ENCODE measurements at places on chromosomes 4 and X. TPM values are rescaled to one million over a fixed set of nuclear protein-coding genes. Genes with fewer than 3 reads are reported as not detected.
A peak's percentile ranks its signal among the peaks of the same experiment; 100 is the strongest.

The TGIF2LX gene
- total RNA-seq = not detected

The GPRASP1 gene
- 14.9 TPM for total RNA-seq

The NKX6-1 gene
- total RNA-seq = 74.7 TPM

The UGT8 gene
- 0.13 TPM for total RNA-seq

The AMBN gene
- total RNA-seq = not detected

GRCh38 chr4:3077796-3078195, 3.3 kb downstream of the HTT start:
- DNase-seq = no peak

- DNase-seq = peak; percentile 92
These were observed 64.8 kb downstream of the TSC22D3 start for GRCh38 chrX:107710617-107711391.

DNA sequence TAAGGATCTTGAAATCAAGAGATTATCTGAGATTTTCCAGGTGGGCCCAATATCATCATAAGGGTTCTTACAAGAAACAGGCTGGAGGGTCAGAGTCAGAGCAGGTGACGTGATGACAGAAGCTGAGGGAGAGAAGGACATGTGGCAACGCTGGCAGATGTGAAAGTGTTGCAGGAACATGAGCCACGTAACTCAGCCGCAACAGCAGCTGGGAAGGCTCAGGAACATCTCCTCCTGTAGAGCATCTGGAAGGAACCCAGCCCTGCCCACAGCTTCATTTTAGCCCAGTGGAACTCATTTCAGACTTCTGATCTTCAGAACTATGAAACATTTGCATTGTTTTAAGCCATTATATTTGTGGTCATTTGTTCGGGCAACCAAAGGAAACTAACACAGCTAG, 156.3 kb upstream of the VEGFC start:
- DNase-seq = no peak

DNA sequence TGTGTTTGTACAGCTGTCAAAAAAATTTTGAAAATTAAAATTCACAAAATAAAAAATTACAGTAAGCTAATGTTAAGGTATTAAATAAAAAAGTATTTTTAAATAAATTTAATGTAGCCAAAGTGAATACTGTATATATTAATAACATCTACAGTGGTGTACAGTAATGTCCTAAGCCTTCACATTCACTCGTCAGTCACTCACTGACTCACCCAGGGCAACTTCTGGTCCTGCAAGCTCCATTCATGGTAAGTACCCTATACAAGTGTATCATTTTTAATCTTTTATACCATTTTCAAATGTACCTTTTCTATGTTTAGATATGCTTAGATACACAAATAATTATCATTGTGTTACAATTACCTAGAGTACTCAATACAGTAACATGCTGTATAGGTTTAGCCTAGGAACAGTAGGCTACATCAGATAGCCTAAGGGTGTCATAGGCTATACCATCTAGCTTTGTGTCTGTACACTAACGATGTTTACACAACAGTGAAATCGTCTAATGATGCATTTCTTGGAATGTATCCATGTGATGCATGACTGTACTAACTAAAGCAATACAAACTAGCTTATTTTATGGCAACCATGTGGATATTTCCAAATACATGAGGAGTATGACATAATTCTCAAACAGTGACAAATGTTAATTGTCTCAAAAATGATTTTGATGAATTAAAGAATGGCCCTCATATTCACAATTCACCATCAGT, 13.7 kb downstream of the DDX60 start:
- DNase-seq = no peak

DNA sequence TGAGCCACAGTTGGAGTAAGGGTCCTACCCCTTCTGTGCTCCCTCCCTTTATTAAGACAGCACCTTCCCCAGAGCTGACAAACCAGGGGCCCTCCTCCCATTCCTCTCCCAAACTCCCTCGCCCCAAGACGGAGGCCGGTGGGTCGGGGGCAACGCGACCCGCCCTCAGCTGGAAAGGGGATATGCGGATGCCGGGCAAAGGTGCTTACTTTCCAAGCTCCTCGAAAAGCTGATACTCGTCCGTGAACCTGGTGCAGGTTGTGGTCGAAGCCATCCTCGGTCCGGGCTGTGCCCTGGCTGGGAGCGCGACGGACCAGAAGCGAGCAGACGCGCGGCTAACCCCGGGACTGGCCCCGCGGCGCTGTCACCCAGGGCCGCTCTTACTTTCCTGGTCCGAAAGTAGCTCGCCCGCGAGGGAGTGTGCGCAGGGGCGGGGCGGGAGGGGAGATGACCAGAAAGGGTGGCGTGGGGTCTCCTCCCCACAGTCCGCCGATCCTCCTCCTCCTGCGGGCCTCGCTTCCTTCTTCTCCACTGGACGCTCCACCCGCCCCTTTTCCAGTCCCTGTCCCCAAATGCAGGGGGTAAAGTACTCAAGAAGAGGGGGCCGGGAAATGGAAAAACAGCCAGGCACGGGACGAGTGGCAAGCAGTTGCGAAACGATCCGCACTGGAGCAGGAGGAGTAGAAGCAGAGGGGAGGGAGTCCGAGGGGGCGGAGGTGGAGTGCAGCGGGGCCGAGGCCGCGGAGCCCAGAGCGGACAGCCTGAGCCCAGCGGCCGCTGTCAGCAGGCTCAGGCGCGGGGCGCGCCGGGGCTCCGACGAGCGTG, 531 bp downstream of the CAMK2D start:
- DNase-seq = peak; percentile 93

DNA sequence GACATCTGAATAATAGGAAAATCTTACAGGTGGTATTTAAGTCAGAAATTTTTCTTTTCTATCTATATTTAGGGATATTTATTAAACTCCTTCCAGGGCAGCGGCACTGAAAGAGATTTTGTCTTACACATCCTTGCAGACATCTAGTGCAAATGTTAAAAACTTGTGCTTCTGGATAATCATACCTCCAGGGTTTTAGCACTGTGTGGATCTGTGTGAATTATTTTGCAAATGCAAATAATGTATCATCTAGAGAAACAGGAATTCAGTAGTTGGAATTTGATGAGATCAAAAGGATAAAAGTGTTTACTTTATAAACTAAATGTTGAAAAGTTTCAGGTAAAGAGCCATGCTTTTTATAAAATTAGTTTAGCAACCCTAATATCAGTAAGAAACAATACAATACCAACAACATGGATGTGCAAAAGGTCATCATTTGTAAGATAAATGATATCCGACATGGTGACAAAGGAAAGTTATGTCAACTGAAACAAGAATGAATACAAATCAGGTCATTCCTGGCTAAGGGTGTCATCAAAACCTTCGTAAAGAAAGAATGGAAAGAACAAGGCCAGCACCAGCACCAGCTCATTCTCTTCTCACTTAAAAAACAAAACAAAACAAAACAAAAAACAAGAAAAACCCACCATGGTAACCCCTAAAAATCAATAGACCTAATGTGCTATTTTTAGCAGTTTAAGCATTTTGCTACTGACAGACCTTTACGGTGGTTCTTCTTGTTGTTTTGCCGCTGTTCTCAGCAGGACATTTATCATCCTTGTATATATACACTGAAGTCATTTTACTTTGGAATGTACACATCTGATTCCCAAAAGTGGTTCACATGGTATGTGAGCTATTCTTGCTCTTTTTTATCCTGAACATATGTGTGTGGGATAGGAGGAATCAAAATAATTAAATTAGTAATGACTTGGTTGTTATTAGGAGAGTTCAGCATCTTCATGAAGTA, 219.7 kb upstream of the NDST3 start:
- DNase-seq = no peak

GRCh38 chrX:2262668-2263055, 238.1 kb downstream of the DHRSX start:
- DNase-seq = no peak

DNA sequence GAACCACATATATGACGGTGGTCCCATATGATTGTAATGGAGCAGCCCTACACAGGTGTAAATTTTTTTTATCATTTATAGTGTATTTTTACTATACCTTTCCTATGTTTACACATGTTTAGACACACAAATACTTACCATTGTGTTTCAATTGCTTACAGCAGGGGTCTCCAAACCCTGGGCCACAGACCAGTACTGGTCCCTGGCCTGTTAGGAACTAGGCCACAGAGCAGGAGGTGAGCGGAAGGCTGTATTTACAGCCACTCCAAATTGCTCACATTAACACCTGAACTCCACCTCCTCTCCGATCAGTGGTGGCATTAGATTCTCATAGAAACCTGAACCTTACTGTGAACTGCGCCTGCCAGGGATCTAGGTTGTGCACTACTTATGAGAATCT, 201.8 kb upstream of the NDST4 start:
- no peak for DNase-seq

GRCh38 chr4:164819366-164819765, 57.6 kb upstream of the APELA start:
- no peak for DNase-seq

DNA sequence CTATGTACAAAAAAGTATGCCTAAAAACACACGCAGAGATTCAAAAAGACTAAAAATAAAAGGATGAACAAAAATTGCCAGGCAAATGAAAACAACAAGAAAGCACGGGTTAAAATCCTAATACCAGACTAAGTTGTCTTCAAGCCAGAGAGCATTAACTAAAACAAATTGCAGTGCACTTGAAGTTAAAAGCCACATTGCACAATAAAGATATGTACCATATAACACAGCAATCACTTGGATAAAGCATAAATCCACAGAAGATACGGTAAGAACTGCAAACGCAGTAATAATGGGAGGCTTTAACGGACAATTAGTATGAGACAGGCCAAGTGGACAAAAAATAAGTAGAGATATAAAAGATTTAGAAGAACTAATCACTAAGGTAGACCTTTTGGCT, 14.9 kb downstream of the CCDC158 start:
- DNase-seq = no peak

DNA sequence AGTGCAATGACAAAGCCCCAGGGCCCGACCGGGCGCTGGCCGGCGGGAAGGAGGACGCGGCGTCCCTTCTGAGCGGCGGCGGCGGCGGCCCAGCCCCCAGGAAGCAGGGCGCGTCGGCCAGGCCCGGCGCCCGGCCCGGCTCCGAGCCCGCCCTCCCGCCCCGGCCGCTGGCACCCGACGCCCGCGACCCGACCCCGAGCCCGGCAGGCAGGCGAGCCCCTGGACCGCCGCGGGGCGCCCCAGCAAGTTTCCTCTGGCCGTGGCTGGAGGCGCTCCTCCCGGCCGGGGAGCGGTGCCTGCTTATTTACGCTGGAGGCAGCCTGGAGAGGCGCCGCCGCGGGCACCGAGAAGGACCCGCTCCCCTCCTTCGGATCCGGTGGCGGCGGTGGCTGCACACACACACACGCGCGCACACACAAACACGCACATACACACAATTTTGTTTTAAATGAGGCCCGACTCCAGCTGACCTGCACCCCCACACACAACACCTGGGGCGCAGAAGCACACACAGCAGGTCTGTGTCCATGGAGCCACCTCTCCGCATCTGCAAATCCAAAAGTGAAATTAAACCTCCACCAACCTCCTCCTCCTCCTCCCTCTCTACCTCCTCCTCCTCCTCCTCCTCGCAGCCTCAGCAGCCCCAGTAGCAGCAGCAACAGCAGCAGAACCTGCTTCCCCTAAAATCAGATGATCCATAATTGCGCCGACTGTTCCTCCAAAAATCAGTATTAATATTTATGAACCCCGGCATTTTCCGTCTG, 669 bp downstream of the IRF2 start:
- DNase-seq = no peak

- no peak for DNase-seq
These were observed 2.7 kb downstream of the ABCD1 start for GRCh38 chrX:153727123-153727931.

GRCh38 chr4:41160856-41161255, 53.5 kb downstream of the APBB2 start:
- peak; percentile 3 for DNase-seq

GRCh38 chrX:101208152-101208905, 11.3 kb upstream of the DRP2 start:
- DNase-seq = no peak

GRCh38 chr4:33187035-33187434, 2466.9 kb downstream of the PCDH7 start:
- DNase-seq = no peak

DNA sequence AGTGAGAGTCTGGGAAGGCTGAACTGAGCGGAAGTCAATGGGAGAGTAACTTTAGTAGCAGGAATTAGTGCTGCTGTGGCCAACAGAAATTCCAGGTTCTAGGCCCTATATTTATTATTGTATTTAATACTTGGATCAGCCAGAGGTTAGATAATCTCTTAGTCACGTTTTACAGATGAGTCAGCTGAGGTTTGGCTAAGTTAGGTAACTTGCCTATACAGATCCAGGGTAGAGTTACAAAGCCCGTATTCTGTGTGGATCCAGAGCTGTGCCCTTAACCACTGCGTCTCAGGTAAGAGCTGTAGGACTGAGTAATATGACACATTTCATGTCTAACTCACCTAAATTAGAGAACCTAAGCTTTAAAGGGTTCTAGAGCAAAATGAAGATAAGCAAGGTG, 20.5 kb downstream of the PSMD10 start:
- no peak for DNase-seq

GRCh38 chrX:150156615-150157014, 206.5 kb upstream of the MAMLD1 start:
- DNase-seq = peak; percentile 14

- peak; percentile 92 for DNase-seq
These were observed 1.4 kb downstream of the ZNF827 start for GRCh38 chr4:145936997-145937901.

GRCh38 chr4:147581606-147582350, 35.4 kb upstream of the TMEM184C start:
- peak; percentile 72 for DNase-seq

All from esophagus muscularis mucosa (tissue), 4 donors.